ENCODE measurements at places on chromosomes 11 and 22.

- DNase-seq, result no peak
These were observed 5.0 kb upstream of the NTM start for GRCh38 chr11:131365329-131365930.

GRCh38 chr22:40345271-40345670 lies 1.0 kb upstream of the ADSL start:
- DNase-seq, result no peak

DNA sequence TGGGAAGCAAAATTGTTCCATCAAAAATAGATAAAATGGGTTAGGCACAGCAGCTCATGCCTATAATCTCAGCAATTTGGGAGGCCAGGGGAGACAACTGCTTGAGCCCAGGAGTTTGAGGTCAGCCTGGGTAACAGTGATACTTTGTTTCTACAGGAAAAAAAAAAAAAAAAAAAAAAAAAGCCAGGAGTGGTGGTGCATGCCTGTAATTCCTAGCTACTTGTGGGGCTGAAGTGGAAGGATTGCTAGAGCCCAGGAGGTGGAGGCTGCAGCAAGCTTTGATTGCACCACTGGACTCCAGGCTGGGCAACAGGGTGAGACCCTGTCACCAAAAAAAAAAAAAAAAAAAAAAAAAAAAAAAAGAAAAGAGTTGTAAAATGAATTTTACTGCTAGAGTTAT lies 49.6 kb downstream of the KIF18A start:
- no peak for DNase-seq

DNA sequence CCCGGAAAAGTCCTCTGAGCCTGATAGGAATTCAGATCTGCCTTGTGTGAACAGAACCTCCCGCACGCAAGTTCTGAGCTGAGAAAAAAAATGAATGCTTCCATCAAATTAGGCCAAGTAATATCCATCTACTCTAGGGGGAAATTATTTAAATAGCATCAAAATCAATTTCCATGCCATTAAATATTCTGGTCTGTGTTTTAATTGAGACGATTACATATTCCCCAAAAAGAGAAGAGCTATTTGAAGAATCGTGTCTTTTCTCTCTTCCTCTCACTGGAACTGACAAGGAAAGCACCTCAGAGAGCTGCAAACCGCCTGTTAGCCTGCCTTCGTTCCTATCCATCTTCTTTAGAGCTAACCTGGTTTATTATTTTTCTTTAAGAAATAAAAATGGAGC lies 96.0 kb downstream of the SEZ6L start:
- DNase-seq, result no peak

DNA sequence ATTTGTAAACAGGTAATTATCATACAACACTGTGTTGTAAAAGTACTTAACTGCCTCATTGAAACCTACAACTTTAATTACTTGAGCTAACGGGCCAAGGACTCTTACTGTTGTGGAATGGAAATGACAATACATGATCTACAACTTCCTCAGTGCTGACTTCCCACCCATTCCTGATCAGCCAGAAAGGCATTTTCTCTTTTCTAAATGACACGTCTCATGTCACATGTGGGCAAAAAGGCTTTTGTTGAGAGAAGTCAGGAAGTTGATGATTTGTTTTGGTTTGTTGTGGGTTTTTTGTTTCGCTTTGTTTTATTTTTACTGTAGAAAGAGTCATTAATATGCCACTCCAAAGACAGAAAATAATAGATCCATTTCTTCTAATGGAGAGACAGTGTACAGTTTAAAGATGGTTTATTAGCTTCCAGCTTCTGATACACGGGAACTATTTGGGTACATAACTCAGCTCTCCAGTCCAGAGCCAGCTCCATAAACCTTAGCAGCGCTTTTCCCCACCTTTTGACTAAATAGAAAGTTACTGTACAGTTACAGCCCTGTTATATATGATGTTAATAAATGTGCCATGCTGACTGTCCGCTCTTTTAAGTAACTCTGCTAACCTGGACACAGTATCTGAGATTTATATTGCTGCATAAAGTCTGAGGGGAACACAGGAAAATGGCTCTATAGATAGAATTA lies 509.4 kb upstream of the API5 start:
- no peak for DNase-seq

GRCh38 chr22:38219632-38220031 lies 17.8 kb downstream of the MAFF start:
- no peak for DNase-seq

DNA sequence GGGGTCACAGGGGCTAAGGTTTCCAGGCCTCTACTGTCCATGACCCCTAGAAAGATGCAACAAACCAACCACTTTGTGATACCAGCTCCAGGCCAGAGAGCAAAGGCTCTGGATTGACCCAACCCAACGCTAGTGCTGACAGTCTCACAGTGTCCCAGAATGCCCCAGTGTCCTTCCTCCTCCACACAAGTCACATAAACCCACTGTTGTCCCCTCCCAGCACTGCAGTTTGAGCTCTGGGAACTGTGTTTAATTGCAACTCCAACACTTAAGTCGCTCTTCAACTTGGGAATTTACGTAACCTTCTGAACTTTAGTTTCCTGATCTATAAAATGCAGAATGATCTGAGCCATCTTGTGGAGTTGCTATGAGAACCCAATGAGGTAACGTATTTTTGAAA lies 47.5 kb downstream of the PC start:
- DNase-seq, result no peak

DNA sequence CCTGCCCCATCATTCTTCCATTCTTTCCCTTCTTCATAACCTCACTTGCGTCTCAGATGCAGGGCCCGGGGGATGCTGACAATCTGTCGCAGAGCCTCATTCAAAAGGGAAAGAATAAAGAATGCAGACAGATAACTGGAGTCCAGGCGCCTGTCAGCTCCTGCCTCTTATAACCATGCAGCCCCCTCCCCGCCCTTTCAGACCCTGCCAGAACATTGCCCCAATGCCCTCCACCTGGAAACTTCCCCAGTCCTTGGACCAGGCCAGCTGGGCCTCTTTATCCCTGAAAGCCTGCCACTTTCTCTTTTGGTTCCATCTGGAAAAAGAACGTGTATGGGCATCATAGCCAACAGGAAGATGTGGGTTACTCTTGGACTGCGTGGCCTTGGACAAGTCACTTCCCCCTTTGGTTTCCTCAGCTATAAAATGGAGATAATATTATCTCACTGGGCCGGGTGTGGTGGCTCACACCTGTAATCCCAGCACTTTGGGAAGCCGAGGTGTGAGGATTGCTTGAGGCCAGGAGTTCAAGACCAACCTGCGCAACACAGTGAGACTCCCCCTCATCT lies 2.1 kb upstream of the TCF20 start:
- DNase-seq, result no peak

DNA sequence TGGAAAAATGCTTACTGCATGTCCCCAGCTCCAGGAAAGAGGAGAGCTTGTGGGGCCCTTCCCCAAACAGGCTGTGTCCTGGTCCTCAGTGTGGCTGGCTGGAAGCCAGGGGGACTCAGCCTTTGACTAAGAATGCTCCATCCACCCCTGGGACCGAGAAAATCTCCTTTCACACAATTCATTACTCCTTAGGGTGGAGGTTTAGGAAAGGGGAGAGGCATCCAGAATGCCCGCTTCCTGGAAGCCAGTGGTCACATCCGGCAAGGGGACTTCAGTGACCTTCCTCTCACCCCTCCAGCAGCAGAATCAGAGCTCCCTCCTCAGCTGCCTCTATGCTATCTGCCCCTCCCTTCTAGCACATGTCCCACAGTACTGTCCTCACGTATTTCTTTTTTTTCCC lies 21.9 kb downstream of the ATG16L2 start:
- DNase-seq, result no peak

DNA sequence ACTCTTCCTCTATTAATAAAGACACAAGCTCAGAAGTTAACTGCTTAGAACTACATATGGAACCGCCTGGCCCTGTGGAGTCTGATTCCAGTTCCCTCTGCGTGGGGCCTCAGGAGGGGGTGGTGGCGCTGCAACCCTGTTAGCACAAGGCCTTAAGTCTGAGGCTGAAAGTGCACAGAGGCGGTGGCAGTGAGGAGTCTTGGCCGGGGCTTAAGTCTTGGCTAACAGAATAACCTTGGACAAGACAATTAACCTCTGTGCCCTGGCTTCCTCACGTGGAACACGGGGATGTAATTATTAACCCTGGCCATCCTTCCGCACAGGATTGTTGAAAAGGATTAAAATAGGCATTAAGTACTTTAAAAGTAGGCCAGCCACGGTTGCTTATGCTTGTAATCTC lies 191.5 kb downstream of the CEP164 start:
- no peak for DNase-seq

- DNase-seq, result peak; percentile 74
These were observed 2.5 kb downstream of the TMEM184B start for GRCh38 chr22:38270091-38270992.

- DNase-seq, result peak; percentile 37
These were observed at the start of gene RCN1 for GRCh38 chr11:32090545-32091370. RCN1 (plus strand) TSS chr11:32091074; CDS start chr11:32091197, 123 bp downstream.

DNA sequence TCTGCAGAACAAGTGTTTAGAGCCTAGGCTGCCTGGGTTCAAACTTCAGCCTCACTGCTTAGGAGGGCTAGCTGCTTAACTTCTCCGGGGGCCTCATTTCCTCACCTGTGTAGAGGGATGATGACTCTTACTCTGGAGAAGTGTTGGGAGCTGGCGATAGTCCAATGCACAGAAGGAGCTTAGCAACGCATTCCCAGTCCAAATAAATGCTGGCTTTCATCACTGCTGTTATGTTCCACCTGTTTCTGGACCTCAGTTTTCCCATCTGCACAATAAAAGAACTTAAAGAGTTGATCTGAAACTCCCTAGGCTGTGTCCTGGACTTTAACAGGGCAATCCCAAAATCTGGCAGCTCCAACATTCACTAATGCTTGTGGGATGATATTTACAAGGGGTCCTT lies 337.8 kb downstream of the MIAT start:
- DNase-seq, result no peak

DNA sequence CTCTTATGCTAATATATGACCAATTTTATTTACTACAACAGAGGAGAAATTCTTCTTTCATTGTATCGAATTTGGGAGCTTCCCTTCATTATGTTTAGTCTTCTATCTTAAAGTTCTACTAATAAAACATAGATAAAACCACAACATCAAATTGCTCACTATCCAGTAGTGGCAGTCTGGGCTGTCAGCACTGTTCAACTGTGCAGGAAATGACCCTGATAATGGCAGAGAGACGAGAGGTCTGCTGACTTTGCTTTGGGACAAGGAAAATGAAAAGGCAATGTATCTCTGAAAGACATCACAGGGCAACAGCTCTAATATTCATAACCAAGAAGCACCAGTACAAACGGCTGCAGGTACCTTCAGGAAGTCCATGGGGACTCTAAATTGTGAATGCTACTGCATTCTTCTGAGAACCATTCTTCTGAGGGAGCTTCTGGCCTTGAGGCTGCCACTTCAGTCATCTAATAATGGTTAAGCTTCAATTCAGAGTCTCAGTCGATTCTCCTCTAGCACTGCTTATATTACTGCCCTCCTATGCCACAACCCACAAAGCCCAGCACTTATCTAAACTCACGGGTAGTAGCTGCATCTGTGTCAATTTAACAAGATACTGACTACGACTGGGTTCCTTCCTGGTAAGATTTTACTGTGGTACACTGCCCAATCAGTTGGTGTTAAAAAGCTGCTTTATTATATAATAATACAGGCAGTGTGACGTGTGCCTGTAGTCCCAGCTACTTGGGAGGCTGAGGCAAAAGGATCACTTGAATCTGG lies 44.2 kb downstream of the CKAP5 start:
- no peak for DNase-seq

GRCh38 chr11:110130642-110131238 lies 37.5 kb downstream of the ZC3H12C start:
- peak; percentile 68 for DNase-seq

- no peak for DNase-seq
These were observed 11.9 kb upstream of the CSF2RB start for GRCh38 chr22:36901411-36902142.

DNA sequence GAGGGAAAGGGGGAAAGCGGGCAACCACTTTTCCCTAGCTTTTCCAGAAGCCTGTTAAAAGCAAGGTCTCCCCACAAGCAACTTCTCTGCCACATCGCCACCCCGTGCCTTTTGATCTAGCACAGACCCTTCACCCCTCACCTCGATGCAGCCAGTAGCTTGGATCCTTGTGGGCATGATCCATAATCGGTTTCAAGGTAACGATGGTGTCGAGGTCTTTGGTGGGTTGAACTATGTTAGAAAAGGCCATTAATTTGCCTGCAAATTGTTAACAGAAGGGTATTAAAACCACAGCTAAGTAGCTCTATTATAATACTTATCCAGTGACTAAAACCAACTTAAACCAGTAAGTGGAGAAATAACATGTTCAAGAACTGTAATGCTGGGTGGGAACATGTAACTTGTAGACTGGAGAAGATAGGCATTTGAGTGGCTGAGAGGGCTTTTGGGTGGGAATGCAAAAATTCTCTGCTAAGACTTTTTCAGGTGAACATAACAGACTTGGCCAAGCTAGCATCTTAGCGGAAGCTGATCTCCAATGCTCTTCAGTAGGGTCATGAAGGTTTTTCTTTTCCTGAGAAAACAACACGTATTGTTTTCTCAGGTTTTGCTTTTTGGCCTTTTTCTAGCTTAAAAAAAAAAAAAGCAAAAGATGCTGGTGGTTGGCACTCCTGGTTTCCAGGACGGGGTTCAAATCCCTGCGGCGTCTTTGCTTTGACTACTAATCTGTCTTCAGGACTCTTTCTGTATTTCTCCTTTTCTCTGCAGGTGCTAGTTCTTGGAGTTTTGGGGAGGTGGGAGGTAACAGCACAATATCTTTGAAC lies 6.8 kb downstream of the MALAT1 start:
- DNase-seq, result no peak

GRCh38 chr22:49229483-49230193 lies 598.0 kb downstream of the BRD1 start:
- DNase-seq, result no peak

- DNase-seq, result no peak
These were observed 86.4 kb upstream of the SHISAL1 start for GRCh38 chr22:44398856-44399837.

- no peak for DNase-seq
These were observed 5.0 kb downstream of the CD81 start for GRCh38 chr11:2382129-2382517.

DNA sequence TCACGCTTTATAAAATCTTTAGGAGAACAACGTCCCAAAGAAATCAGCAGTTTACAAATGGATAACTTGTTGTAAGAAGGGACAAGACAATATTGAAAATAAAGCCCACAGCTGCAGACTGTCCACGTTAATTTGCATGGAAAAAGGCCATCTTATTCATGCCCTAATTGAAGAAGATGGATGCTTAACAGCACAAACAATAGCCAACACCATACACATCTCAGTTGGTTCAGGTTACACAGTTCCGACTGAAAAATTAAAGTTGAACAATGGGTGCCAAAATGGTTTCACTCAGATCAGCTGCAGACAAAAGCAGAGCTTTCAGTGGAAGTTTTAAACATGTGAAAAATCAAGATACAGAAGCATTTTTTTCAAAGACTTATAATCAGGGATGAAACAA lies 314.2 kb downstream of the RAB38 start:
- DNase-seq, result no peak

All from globus pallidus (tissue), 1 donor.